ENCODE measurements at places on chromosomes 11 and 22.
A peak's percentile ranks its signal among the peaks of the same experiment; 100 is the strongest.

- peak; percentile 13 for DNase-seq
Measured at GRCh38 chr11:9003573-9004182, at the start of gene NRIP3. Gene NRIP3 (minus strand): TSS chr11:9004001. CDS start chr11:9003935, 66 bp downstream.

- DNase-seq, result no peak
Measured at GRCh38 chr11:47235163-47235562, 13.5 kb downstream of the ACP2 start.

DNA sequence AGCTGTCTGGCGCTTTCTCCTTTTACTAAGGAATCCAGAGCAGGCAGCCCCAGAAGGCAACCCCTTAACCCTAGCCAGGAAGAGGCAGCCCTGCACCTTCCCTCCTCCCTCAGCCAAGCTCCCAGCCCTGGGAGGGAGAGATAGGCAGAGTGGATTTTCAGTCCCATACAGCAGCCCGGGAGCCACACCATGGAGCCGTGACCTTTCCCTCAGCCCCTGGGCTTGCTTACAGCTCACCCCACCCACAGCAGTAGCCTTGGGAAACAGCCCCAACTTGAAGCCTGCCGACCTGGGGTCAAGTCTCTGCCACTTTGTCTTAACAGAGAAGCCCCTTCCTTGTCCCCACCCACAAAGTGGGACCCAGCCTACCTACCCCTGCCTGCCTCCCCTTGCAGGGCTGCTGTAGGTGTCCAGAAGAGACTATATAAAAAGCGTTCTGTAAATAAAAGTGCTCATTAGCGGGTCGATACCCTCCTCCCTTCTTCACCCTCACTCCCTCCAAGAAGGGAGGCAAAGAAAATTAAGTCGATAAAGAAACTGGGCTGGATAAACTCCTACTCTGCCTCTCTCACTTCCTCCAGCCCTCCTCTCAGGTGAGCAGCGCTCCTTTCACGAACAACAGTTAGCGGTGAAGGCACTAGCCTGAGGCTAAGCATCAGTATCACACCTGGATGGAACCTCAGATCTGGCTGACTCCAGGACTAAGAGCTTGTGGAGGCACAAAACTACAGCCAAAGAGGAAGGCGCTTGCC, 4.2 kb downstream of the TST start:
- DNase-seq, result no peak

GRCh38 chr22:22237521-22237920, 7.1 kb upstream of the VPREB1 start:
- DNase-seq, result no peak

DNA sequence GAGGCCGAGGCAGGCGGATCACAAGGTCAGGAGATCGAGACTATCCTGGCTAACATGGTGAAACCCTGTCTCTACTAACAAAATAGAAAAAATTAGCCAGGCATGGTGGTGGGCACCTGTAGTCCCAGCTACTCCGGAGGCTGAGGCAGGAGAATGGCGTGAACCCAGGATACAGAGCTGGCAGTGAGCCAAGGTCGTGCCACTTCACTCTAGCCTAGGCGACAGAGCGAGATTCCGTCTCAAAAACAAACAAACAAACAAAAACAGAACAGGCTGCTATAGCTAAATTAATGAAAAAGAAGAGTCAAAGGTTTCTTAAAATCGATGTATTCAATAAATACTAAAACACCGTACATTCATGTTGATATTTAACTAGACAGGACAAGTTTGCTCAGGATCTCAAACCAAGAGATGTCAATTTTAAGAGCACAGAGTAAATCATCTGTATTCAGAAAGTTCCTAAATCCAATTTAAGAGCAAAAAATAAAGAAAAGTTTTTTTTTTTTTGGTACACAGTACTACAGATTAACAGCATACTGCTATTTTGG, 59.9 kb downstream of the NUP98 start:
- no peak for DNase-seq

- no peak for DNase-seq
Measured at GRCh38 chr11:58330861-58331260, 28.0 kb downstream of the OR5B17 start.

- DNase-seq, result no peak
Measured at GRCh38 chr11:35335226-35335625, 84.1 kb downstream of the SLC1A2 start.

DNA sequence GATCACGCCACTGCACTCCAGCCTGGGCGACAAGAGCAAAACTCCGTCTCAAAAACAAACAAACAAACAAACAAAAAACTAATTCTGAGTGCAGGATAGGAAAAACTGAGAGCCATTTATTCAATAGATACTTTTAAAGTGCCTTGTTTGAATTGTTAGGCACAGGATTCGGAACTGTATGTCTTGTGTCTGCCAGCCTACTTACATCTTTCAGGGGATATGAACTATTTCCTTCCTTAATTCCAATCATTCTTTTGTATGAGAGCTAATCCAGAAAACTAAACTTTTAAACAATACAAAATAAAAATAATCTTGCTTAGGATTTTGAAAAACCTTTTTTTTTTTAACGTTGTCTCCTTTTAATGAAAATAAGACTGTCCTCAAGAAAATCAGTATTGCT, 12.6 kb downstream of the UVRAG start:
- no peak for DNase-seq

DNA sequence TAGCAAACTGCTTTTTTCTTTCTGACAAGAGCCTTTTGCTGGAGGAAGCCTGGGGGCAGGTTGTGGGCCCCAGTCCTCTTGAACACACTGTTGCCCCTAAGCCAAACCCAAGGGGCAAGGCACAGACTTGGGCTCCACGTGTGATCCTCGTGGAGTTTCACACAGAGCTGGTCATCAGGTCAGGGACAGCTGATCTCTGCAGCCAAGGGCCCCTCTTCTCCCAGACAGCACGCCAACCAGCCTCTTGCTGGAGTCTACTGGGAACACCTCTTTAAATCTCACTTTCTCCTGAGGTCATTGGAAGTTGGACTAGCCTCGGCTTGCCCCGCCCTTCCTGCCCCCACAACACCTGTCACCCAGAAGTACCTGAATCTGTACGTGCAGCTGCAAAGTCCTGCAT, 39.8 kb downstream of the C11orf58 start:
- no peak for DNase-seq

DNA sequence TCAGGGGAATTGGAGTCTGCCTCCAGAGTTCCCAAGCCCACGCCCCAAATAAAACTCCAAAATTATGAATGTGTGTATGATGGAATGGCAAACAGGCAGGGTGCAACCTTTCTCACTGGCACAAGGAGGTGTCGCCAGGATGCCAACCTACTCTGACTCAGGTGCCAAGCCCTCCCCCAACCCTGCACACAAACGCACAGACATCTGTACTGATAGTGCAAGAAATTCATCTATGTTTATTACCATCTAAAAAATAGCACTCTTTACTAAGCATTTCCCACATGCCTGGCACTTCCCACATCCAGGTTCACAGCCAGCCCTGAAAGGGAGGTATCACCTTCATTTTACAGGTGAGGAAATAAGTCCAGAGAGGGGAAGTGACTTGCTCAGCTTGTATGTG, 1.2 kb downstream of the PLA2G3 start:
- DNase-seq, result no peak

DNA sequence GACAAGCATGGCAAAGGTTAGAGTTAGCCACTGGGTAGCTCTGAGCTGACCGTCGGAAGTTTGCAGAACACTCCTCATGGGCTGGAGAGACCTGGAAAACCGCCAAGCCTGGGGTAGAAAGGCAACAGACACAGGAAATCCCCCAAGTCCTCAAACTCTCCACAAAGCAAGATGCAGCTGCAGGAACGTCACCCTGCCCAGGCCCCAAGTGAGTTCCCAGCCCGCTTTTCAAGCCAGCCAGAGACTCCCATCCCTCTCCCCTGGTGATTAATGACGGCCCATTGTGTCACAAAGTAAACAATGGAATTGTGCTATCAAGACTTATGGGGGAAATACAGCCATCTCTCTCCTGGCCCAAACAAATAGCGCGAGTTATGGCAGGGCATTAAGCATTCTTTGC, 633.0 kb downstream of the TBC1D22A start:
- DNase-seq, result no peak

DNA sequence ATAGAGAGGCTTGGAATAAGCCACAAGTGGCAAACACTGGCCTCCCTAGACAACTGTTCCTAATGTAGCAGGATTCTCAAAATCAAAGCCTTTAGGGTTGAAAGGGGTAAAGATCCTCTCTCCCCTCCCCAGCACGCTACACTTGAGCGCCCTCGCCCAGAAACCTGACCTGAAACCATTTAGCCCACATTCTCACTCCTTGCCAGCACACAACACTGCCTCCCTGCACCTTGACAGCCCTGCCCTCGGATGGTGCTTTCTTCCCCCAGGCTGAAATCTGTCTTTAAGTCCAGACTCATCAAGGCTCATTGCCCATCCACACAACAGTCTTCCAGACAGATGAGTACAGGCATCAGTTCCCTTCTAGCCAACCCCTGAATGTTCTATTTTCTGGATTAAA, 26.5 kb downstream of the CWC15 start:
- DNase-seq, result no peak

GRCh38 chr11:124915541-124916369, 3.3 kb upstream of the HEPN1 start:
- DNase-seq, result peak; percentile 45

DNA sequence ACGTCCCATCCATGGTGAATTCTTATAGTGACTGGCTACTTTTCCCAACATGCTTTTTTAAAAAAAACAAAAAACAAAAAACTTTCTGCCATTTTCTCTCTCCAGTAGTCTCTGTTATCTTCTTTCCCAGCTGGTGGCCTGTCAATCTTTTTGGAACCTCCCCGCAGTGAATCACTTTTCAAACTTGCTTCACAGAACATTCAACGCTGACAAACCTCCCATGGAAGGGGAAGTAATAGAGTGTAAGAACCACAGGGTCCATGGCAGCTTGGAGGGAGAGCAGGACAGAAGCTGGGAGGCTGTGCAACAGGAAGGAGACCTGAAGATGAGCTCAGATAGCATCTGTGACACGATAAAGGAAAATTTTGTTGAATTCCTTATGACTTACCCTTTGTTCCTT, 9.8 kb upstream of the CECR2 start:
- DNase-seq, result no peak

All from SW 1271 (cell line).